Mononuclear cell (primary cell): ENCODE measurements at places on chromosomes 11 and 22. TPM values are rescaled to one million over a fixed set of nuclear protein-coding genes. Genes with fewer than 3 reads are reported as not detected.

Gene TFIP11
- total RNA-seq, result 64.2 TPM

Gene GAB4
- 0.21 TPM for total RNA-seq

Gene OR10A2
- total RNA-seq, result not detected

Gene IL18
- 13.0 TPM for total RNA-seq

Gene BIK
- 2.1 TPM for total RNA-seq

Gene KRTAP5-8
- not detected for total RNA-seq

Gene OSM
- total RNA-seq, result 240 TPM

Gene LINC01488
- not detected for total RNA-seq

Gene SYT8
- total RNA-seq, result not detected

Gene ADAMTS8
- total RNA-seq, result not detected

Gene DEFB131B
- not detected for total RNA-seq

Gene TENM4
- 0.63 TPM for total RNA-seq
